Activated T-cell treated with anti-CD3 and anti-CD28 coated beads for 48 hours (primary cell): ENCODE measurements at places on chromosomes 4 and X.

DNA sequence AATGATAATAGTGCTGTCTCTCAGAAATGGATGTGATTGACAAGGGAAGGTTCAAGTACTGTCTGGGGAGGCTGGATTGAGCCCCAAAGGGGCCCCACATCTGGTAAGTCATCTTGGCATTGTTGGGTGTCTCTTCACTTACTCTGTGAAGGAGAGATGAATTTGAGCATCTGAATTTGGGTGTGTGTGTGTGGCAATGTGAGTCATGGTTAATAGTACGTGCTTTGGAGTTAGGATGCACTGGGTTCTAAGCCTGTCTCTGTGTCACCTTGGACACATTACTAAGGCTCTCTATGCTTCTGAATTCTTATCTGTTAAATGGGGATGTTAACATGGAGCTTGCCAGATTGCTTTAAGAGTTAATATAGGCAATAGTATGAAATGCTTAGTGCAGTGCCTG lies 80.4 kb downstream of the FRAS1 start:
- no peak for DNase-seq

DNA sequence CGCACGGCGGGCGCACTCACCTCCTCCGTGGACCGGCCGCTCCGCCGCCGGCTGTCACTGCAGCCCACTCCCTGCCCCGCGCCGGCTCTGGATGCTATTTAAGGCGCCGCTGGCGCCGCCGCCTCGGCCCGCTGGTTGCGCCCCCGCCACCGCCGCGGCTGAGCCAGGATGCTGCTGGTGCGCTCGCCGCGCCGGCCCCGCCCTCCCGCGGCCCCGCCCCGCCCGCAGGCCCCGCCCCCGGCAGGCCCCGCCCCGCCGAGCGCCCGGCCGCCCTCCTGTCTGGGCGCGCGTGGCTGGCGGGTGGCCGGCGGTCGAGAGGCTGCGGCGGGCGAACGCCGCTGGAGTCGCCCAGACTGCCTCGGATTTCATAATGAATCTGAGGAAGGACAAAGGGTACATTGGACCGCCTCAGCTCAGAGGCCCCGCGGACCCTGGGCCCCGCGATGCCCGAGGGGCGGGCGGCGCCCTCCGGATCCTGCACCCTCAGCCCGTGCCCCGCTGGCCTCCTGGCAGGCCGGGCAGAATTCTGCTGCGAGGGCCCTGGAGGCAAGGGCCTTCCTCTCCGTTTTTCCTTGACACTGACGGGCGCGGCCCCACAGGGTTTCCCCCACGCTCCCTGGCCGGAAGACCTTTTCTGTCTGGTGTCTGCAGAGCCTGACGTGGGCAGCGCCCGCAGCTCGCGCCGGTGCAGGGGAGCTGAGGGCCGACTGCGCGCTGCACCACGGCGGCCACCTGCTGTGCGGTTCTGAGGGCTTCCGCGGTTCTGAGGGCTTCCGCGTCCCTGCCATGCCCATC lies at the start of gene ACSL1:
ACSL1 (minus strand) TSS at position 73 of the 795 bp plus-strand sequence. CDS start 22,454 bp downstream, outside the sequence.
- peak; percentile 78 for DNase-seq

GRCh38 chr4:77745792-77746191 lies 73.4 kb downstream of the CNOT6L start:
- no peak for DNase-seq

DNA sequence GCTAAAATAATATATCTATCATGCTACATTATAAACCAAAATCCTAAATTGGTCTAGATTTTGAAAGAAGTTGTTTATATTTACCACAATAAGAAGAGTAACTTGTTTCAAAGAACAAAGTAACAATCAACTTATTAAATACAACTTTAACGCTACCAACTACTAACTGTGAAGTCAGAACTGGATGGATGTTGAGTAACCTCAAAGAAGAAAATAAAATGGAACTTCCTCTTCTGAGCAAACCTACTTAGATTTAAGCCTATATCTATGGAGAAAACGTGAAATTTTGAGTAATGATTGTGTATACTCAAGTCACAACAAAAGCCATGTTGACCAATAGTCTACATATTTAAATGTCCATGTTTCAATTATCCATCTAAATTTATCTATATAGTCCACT lies 25.7 kb downstream of the SH3RF1 start:
- no peak for DNase-seq

DNA sequence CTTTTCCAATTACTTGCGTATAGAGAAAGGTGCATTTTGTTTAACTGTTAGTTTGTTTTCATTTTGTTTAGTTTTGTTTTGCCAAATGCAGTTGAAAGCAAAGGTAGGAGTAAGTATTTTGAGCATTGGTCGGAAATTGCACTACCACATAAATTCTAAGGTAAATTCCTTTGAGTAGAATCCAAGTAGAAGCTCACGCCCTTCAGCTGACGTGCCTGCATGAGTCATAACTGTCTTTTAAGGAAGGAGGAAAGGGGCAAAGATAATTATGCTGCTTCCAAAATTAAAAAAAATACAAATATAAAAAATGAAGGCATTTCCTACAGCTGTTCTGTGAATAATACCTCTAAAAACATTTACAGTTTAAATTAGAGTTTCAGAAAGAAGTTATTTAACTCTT lies 110.2 kb upstream of the MYOZ2 start:
- DNase-seq, result no peak

GRCh38 chrX:107565015-107565414 lies 63.3 kb upstream of the PRPS1 start:
- no peak for DNase-seq

DNA sequence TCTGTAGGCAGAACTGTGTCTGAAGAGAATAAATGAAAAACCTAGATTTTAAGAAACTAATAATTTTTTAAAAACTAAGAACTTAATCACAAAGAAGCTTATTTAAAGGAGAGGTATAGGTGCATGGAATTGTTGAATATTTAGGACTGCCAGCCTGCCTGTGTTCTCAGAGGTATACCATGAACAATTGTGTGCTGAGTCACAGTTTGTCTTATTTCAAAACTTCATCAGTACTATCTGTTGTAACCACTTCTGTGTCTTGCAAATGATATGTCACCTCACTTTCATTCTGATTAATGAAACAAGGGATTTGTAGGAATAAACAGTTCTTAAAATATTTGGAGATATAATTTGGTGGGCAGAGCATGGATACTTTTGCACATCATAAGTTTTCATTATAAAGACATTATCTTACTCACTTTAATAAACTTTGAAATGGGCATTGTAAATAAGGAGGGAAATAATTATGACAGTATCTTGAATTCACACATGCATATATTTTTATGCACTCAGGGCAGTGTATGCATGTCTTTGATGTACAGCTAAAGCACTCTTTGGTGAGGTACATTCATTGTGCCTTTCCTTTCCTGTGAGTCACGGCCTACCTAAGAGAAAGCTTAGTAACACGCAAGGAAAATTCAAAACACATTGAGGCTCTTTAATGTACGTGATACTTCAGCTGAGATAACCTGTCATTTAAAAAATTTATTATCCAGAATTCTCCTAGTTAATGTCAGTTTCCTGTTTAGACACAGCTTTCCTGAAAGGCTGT lies 31.7 kb downstream of the STOX2 start:
- no peak for DNase-seq

- DNase-seq, result peak; percentile 22
These were observed 76.0 kb downstream of the INTS6L start for GRCh38 chrX:135596495-135596894.

DNA sequence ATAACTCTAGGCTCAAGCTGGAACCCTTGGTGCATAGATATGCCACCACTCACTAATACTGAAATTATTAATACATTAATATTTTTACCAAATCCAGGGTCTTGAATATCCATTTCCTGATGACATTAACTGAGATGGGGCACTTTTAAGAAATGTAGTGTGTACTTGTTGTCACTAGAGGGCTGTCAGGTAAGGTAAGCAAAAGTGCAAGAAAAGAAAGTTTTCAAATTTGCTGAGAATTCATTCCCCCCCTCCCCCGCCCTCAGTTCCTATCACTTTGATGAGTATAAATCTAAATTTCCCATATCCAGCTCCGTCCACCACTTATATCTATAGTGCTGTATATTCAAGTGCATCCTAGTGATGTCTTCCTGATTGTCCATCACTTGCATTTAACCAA lies 20.5 kb upstream of the WDR44 start:
- DNase-seq, result no peak

- no peak for DNase-seq
These were observed 1.2 kb upstream of the TMSB4X start for GRCh38 chrX:12973561-12974304.

DNA sequence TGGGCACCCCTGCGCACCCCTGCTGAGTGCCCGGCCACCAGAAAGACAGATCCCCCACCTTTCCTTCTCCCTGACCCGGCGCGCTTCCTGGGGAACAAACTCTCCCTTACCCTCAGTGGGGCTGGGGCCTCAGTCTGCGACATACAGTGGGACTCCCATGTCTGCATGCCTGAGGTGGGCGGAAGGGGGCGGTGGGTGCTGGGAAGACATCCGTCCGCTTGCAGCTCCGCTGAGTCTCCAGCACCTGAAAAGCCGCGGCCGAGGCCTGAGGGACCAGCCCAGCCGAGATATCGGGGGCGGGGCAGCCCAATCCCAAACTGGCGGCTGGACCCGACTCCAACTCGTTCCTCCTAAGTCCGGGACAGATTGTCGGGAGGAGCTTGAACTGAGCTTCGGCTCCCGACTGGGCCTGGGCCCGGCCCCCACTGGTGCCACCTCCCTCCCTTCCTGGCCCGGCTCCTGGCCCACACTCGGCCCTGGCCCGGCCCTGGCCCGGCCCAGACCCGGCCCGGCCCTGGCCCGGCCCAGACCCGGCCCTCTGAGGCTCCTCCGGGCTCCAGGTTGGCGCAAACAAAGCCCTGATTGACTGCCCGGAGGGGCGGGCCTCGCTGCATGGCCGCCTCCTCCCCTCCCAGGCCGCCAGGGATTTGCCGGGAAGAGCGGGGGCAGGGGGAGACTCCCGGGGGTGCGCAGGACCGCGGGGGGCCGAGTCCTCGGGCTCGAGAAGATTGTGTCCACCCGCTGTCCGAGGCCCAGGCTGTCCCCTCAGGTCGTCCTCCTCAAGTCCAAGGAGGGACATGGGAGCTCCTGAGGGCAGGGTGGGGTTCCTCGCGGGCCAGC lies 877 bp upstream of the SLC16A2 start:
- DNase-seq, result no peak

DNA sequence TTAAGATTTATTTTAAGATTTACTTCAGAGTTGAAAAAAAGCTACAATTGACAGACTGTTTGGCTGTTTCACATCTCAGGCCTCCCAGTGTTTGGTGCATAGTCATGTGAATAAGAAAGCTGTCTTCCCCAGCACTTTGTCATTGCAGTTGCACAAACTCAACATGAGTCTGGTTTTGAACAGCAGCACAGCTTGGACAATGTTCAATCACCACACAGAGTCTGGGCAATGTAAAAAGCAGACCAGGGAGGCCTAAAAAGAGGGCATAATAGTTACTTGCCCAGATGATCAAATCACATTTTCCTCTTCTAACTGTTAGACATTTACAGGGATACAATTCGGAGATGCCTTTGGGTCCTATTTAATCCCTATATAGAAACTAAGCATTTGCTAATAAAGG lies 1055.0 kb downstream of the RPA4 start:
- no peak for DNase-seq

- no peak for DNase-seq
These were observed 61.1 kb upstream of the C1QTNF7 start for GRCh38 chr4:15366721-15367120.

DNA sequence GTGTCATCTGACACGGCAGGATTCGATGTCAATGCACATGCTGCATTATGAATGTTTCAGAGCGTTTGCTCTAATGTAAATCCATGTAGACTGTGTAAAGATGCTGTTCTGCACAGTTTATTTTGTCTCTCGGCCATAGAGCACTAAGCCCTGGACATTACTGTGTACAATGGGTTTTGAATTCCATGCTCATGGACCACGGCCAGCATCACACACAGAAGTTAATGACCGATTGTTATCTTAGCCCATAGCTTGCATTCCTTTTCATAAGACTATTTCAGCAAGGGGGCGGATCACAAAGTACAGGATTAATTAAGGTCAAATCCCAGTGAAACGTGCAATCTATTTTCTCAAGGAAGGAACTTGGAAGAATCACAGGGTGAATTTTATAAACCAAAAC lies 286.1 kb upstream of the TENM3 start:
- DNase-seq, result no peak
